HS-5 (cell line): ENCODE measurements at places on chromosomes 6 and 20.

GRCh38 chr6:960356-960755 lies 267.4 kb upstream of the EXOC2 start:
- DNase-seq, result no peak

- DNase-seq, result no peak
Measured at GRCh38 chr6:158911746-158912480, 88.1 kb downstream of the RSPH3 start.

DNA sequence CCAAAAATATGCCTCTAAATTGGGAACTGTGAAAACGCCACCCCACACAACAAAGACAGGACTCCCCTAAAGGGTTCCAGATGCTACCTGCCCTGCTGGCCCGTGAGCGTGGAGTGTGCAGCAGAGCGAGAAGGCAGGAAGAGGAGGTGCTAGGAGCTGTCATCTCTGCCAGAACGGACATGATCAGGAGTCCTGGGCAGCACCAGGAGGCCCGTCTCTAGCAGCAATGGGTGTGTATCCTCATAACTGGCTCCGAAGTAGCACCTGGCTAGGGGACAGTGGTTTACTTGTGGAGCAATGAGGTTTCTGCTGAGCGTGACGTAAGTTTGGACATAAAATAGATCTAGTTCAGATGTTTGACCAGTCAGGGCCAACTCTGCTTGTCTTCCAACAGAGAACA lies 226.0 kb downstream of the CDH4 start:
- no peak for DNase-seq

DNA sequence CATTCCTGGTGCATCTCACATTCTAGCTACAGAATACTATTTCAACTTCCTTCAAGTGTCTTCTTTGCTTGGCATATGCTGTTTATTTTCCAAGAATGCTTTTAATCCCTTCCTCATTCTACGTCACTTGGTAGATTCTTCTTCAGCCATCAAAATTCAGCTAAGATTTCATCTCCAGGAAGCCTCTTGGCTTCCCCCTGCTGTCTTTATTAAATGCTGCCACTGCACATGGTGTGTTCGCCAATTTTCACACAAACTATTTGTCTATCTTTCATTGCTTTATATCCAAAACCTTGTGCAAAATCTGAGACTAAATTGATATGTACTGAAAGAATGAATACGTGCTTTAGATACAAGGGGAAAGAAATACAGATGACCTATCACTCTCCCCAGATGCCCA lies 253.0 kb downstream of the RFPL4B start:
- DNase-seq, result no peak

DNA sequence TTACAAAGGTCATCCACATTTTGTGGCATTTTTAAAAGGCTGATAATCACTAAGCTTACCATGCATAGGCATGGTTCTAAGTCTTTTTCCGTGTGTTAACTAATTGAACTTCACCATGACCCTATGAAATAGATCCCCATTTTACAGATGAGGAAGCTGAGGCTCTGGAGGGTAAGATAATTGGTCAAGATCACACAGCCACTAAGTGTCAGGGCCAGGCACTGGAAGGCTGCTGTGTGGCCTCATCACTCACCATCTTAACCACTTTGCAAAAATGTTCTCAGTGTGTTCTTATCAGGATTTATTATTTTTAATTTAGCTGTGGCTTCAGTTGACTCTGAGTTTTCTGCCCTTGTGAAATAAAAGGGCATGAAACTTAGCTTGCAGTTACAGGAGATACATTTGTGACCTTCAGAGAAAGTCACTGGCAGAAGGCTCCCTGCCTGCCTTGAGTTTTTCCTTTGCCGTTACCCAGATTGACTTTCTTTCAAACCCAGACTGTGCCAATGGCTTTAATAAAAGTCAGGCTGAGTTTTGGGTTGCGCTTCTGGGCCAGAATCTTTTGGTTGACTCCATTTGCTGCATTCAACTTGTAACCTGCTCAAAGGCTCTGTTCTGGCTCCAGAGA lies 82.0 kb downstream of the EZR start:
- DNase-seq, result no peak

- DNase-seq, result no peak
Measured at GRCh38 chr20:37352608-37352980, 6.7 kb downstream of the SRC start.

- DNase-seq, result no peak
Measured at GRCh38 chr6:50591135-50591534, 122.2 kb upstream of the TFAP2D start.

DNA sequence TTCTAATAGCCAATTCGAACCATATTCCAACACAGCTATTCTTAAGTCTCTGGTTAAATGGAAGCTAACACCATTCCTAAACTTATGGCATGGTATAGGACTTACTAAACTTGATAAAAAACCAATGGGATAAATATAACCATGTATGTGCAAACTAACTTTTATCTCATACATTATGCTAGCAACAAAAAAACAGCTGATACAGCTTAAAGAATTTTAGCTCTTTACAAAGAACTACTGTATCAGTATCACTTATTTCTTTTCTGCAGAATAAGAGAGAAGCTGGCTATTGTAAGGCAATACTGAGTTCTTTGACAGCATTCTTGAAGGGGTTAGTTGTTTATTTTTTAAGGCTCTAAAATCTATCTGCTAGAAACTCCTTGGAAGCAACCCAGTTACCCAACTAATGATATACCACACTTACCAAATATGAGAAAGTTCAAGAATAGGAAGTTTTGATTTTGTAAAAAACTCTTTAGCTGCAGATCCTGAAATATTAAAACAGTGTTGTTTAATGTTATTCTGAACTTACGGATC lies 44.9 kb downstream of the REPS1 start:
- no peak for DNase-seq

- no peak for DNase-seq
Measured at GRCh38 chr6:170085475-170086401, 205.1 kb downstream of the DLL1 start.

GRCh38 chr6:63558278-63558677 lies 14.0 kb upstream of the LOC128125822 start:
- DNase-seq, result no peak

- no peak for DNase-seq
Measured at GRCh38 chr6:90469906-90470305, 117.0 kb downstream of the MAP3K7 start.

DNA sequence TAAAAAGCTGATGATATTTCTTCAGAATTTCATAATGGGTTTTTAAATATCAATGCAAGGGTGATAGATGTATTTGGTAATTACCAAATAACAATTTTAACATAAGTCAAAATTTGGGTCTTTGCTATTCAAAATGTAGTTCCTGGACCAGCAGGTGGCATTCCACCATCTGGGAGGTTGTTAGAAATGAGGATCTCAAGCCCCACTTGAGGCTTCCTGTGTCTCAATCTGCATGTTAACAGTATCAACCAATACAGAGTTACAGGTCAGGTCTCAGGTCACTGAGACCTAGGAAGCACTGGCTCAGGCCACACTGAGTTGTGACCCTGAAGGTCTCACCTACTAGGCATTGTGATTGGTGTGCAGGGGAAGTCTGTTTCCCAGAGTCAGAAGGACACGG lies 57.2 kb upstream of the MTRF1L start:
- DNase-seq, result no peak

DNA sequence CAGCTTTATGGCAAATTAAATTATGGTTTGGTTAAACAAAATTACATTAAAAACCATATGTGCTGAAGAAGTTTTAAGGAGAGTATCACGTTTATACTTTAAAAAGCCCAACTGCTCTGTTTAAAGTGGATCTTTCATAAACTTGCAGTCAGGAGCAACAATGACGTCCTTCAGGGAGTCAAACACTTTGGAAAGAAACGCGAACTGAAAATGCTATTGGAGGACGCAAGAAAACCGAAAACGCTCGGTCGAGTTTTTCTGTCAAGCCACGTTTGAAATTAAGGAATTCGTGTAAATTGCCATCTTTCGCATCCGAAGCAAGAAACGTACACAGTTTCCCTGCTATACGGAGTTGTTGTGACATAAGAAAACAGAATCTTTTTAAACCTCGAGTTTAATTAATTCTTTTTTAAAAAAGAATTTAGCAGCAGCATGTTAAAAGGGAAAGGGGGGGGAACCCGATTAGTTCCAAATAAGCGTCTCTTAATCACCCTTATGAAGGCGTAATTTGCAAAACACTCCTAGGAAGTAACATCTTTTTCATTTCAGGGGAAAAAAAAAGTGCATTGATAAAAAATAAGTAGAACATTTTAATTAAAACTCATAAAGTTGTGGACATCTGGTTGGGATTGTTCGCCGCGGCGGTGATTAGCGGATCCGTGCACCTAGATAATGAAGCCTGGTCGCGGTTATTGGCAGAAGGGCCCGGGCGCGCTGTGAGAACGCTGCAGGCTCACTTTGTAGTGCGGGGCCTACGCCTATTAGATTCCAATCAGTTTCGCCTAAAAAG lies 295.4 kb downstream of the TFAP2C start:
- DNase-seq, result no peak

DNA sequence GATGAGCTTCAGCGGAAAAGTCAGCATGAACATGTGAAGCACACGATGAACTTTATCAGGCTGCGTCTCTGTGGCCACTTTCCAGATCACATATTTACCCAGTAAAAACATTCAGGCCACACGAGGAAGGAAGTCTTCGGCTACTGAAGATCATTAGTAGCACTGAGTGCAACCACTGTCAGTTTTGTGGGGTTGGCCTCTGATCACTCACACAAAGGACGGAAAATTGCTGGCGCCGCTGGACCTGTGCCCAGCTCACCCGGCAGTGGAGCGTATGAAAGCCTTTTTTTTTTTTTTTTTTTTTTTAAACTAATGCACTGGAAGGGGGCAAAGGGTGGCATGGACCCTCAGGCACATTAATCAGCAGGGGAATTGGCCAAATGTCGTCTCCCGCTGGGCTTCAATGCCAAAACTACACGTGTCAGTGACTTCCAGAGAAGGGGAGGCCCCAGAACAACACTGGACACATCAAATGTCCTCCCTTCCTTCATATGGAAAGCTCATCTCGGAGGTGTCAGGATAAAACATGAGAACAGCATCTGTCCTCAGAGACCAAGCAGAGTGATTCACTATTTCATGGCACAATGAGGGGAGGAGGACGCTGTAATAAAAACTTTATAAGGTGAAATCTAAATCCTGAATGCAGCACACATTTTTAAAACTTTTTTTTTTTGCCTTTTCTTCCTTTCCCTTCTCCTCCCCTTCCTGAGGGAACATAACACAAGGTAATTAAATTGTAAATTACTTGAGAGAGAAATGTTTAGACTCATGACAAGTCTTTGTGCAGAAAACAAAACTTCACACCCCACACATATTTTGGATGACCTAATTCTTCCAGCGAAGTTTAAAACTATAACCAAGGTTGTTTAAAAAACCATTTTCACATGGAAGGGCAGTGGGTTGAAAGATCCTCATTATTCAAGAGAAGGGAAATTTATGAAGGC lies 223.4 kb downstream of the FOXC1 start:
- no peak for DNase-seq

DNA sequence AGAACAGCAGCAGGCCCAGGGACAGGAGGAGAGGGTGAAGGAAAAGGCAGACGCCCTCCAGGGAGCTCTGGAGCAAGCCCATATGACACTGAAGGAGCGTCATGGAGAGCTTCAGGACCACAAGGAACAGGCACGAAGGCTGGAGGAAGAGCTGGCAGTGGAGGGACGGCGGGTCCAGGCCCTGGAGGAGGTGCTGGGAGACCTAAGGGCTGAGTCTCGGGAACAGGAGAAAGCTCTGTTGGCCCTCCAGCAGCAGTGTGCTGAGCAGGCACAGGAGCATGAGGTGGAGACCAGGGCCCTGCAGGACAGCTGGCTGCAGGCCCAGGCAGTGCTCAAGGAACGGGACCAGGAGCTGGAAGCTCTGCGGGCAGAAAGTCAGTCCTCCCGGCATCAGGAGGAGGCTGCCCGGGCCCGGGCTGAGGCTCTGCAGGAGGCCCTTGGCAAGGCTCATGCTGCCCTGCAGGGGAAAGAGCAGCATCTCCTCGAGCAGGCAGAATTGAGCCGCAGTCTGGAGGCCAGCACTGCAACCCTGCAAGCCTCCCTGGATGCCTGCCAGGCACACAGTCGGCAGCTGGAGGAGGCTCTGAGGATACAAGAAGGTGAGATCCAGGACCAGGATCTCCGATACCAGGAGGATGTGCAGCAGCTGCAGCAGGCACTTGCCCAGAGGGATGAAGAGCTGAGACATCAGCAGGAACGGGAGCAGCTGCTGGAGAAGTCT lies 25.5 kb downstream of the C20orf173 start:
- no peak for DNase-seq

DNA sequence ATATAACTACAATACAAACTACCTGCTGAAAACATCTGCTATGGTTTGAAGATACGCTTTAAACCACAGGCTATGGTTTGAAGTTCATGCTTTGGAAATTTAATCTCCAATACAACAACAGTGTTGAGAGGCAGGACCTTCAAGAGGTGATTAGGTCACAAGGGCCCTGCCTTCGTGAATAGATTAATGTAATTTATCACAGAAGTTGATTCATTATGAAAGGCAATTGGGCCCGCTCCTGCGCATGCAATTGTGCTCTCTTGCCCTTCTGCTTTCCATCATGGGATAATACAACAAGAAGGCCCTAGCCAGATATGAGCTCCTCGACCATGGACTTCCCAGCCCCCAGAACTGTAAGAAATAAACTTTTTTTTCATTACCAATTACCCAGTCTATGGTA lies 21.2 kb downstream of the REPS1 start:
- DNase-seq, result no peak

- DNase-seq, result no peak
Measured at GRCh38 chr20:63652192-63652980, 838 bp downstream of the STMN3 start.

GRCh38 chr6:45540375-45540920 lies 162.7 kb upstream of the SUPT3H start:
- DNase-seq, result no peak

GRCh38 chr6:17656644-17657043 lies 50.1 kb downstream of the NUP153 start:
- no peak for DNase-seq

- no peak for DNase-seq
Measured at GRCh38 chr6:169961772-169962561, 210.5 kb downstream of the ERMARD start.
